Left lung (tissue), 14 donors: ENCODE measurements at places on chromosomes 12 and 14. TPM values are rescaled to one million over a fixed set of nuclear protein-coding genes. Genes with fewer than 3 reads are reported as not detected.
A peak's percentile ranks its signal among the peaks of the same experiment; 100 is the strongest.

DNA sequence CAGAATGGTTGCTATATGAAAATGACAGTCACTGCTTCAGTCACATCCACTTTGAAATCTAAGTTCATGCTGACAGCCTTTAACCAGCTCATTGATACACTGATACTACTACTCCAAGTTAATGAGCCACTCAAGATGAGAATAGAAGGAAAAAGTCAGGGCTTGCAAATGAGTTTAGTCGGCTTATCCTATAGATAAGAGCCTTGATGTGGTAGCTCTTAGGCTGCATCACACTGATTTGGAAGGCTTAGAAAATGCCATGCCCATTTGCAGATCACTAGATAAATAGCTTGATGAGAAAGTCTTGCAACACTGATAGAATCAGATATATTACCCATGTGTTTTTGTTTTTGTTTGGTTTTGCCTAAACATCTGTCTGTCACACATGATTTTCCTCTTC, 251.4 kb upstream of the ATXN7L3B start:
- DNase-seq: no peak

GRCh38 chr14:53509276-53510244, 356.4 kb upstream of the DDHD1 start:
- DNase-seq: peak; percentile 85

The DIO2 gene
- total RNA-seq: 7.5 TPM

GRCh38 chr14:72387726-72388125, 455.5 kb downstream of the RGS6 start:
- no peak for DNase-seq

The MON2 gene
- 58.5 TPM for total RNA-seq

DNA sequence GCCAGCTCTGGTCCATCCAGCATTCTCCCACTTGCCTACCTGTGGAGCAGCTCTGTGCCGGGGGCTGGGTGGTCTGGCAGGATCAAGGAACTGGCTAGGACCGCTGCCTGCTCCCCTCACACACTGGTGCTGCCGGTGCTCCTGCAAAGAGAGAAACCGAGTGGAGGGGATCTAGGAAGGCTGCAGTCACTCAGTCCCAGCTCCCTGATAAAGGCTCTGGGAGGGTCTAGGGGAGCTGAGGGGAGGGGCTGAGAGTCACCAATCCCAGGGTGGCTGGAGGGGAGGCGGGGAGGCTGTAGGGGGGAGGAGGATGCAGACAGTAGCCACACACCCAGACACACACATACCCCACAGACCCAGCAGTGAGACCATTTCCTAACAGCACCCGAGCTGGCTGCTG, at the start of gene TAC3:
Gene TAC3 (minus strand): TSS at position 182 of the 400 bp plus-strand sequence. CDS start 732 bp downstream, outside the sequence.
- DNase-seq: no peak

DNA sequence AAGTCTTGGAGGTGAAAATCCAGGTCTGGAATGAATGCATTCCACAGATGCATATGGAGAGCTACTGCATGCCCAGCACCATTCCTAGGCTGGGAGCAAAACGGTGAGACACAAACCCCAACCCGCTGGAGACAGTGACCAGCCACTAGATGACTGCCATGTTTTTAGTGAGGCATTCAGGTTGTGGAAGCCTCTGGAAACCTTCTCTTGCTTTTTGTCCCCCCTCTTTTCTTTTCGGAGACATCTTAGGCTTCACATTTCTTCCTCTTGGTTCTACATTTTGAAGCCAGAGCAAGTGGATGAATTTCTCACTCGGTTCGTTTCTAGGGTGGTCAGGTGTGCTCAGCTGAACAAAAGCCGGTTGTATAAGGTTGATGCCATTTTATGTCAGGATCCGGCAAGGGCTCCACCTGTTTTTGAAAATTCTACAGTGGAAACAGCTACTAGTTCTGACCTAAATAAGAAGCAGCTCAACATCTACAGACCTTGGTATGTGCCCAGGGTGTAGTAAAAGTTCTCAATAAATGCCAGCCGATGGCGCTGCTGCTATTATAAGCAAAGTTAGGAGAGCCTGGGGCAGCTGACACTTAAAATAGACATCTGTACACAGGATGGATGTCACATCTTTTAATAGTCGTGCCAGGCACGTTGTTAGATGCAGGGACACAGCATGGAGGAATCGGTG, 1.8 kb upstream of the ZNF839 start:
- DNase-seq: no peak

DNA sequence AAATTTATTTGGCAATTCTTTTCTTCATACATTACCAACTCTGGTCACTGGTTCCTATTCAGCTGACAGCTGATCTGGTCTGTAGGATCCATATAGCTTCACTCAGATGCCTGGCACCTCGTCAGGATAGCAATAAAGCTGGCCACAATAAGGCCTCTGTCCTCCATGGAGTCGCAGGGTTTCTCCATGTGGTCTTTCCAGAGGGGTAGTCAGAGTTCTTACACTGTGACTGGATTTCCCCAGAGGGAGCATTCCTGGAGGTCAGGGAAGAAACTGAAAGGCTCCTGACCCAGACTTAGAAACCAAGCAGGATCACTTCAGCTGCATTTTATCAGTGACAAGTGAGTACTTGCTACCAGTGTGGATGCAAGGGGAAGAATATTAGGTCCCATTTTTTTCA, 34.9 kb upstream of the SIX1 start:
- no peak for DNase-seq

The LARP4 gene
- total RNA-seq: 65.4 TPM
